H4 (cell line): ENCODE measurements at places on chromosomes 12 and 14. TPM values are rescaled to one million over a fixed set of nuclear protein-coding genes. Genes with fewer than 3 reads are reported as not detected.
A peak's percentile ranks its signal among the peaks of the same experiment; 100 is the strongest.

- DNase-seq = peak; percentile 6
These were observed 79.1 kb downstream of the TMEM117 start for GRCh38 chr12:43914923-43915468.

- no peak for DNase-seq
These were observed 72.4 kb downstream of the BICD1 start for GRCh38 chr12:32179011-32179395.

GRCh38 chr12:120988658-120989057, 10.3 kb downstream of the HNF1A start:
- no peak for DNase-seq

DNA sequence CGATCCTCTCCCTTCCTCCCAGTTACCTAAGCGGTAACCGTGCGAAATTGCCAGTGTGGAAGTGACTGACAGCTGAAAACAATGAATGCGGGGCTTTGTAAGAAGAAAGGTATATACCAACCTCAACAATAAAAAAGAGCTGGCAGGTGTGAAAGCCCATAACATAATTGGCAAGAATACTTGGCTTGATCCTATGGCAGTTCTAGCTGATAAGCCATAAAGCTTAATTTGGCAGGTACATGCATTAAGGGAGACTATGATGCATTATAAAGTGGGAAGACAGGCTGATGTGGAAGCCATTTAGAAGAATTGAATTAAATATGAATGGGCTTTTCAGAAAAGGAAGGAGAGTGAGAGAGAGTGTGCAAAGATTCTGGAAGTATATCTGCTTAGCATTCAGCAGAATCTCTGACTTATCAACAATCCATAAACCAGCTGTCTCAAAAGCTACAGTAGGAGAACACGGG, 71.3 kb downstream of the CRACR2A start:
- DNase-seq = no peak

- DNase-seq = no peak
These were observed 3.7 kb downstream of the TDG start for GRCh38 chr12:103969391-103969790.

FGF6 gene
- not detected in 2 replicates for total RNA-seq

KLC1 gene
- 75.5 and 83.8 TPM in 2 replicates for total RNA-seq

APOF gene
- not detected in 2 replicates for total RNA-seq

DNA sequence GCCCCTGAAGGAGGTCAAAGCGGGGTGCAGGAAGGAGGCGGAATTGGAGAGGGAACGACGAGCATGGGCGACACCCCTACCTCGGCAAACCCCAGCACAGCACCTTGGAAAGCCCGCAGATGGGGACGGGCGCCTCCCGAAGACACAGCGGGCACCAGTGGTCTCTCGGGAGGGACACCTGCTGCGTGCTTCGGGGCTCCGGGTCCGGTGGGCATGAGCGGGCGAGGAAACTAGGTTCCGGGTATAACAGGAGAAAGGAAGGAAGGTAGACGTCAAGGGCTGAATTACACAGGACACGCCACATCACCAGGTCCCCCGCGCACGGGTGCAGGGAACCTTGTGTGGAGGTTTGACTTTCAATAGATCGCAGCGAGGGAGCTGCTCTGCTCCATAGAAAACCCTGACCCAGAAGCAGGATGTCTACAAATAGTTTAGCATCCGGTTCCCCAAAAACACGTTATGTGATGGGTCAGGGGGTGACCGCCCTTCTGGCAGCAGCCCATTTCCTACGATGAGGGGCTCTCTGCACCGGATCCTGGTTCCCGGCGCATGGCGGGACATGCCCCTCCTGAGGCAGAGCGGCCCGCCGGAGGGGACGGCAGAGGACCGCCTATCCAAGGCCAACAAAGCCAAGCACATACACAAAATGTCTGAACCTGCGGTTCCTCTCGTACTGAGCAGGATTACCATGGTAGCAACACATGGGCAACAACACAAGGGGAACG, 196.9 kb downstream of the ALG10 start:
- no peak for DNase-seq

REP15 gene
- total RNA-seq = 0.25 TPM in 1 of 2 replicates, not detected in the other

DNA sequence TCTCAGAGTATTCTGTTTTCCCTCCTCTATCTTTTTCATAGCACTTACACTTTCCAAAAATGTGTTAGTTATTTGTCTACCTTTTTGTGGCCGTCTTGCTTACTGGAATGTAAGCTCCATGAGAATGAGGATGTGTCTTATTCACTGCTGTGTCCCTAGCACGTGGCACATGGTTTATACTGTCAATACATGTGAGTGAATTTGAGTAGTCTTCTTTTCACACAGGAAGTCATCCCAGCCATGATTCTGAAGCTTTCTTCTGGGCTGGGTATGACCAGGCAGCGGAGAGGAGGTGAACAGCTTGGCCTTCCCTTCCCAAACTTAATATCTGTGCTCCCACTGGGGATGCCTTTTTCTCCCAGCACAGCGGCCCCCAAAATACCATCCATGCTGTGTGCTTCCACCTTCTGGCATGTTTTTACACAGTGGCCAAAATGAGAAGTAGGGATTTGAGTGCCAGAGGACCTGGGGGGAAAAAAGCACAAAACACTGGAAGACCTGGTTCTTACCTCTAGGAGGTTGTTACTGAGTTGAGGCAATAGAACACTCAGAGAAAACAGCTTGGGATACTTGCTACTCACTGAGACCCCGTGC, 10.3 kb downstream of the PLEKHG3 start:
- DNase-seq = no peak

DNA sequence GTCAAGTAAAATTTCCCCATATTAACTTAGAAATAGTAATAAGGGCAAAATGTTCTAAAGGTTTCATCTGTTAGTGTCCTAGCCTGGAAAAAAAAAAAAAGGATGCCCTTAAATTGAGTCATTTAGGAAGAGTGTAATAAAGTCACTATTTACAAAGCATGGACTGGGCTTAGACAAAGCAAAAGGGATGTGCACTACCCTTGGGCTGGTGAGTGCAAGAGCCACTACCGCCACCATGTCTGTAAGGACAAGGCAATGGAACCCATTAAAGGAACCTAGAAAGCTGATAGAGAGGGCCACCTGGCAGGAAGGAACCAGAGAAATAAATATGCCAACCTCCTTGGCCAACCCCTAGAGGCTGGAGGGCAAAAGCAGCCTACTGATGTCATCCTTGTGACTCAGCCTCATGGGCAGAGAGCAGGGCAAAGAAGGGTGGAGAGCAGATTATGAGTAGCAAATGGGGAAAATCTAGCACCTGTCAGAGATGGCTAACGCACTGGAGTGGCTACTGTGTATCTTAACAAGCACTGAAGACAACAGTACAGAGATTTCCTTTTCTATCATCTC, 59.5 kb upstream of the FUT8 start:
- peak; percentile 61 for DNase-seq

DNA sequence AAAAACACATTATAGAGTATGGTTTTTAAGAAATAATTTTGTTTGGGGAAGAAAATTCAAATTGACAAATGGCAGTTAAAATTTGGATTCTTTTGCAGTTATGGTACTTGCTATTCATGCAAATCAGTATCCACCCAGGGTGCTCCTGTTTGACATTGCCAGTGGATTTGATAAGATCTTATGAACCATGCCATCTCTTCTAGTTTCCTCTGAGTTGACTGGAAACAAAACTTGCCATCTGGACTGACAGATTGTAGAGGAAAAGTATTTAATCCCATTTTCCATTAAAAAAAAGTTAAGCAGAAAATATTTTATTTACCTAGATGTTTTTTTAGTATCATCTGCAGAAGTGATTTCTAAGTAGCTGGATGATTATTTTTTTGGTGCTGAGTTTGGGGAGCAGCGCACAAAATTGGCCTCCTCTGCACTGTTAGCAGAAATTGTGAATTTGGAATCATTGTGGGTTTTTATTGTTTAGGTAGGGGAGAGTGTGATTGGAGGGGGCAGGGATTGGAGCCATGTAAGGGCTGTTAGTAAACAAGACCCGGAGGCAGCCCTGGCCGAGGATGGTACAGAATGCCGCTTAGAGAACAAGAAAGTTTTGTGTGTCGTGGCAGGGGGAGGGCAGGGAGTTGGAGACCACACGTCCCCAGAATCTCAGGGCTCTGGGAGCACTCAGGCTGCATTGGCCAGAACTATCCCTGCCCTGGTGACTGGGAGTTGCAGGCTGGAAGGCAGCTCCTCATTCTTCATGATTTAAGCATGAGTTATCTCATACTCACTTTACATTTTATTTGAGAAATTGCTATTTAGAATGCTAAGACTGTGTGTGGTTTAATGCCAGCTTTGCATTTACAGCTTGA, 56.6 kb downstream of the WDR20 start:
- DNase-seq = no peak

GRCh38 chr12:65586796-65587195, 237.5 kb upstream of the HMGA2 start:
- no peak for DNase-seq

DNA sequence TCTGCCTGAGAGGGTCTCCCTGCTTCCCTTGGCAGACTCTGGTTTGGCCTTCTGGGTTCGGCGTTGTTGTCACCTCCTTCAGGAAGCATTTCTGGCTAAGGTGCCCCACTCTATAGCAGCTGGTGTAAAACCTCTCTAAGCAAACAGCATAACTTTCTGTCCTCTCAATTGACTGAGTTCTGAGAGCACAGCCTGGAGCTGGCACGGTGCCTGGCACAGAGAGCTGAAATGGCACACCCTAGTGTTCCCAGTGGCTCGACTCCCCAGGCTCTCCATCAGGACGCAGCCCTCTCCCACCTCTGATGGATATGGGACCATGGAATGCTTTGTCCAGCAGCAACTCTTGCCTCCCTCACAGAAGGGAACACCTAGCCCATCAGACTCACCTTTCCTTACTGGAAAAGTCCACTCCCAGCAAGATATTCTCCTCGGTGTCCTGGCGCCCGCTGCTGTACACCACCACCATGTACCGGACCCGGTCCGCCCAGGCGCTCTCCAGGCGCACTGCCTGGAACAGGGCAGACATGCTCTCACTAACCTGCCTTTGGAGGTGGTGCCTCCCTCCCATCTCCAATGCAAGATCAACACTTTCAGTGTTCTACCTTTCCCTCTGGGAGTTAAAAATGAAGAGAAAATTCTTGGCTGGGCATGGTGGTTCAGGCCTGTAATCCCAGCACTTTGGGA, 40.6 kb downstream of the SSH1 start:
- DNase-seq = no peak

DNA sequence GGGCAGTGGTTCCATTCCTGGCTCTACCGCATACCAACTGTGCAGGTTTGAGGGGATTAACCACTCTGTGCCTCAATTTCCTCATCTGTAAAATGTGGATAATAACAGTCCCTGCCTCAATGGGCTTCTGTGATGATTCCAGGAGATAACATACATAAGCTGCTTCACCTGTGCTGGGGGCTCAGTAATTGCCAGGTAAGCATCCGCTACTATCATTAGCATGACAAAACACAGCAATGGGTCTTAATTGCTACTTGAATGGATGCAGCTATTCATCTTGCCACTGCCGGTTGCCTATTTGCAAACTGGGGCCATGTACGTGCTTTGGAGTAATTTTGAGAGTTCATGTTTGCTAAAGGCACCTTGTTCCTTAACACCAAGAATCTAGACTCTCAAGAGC, 132.6 kb downstream of the TMEM132D start:
- DNase-seq = no peak

DNA sequence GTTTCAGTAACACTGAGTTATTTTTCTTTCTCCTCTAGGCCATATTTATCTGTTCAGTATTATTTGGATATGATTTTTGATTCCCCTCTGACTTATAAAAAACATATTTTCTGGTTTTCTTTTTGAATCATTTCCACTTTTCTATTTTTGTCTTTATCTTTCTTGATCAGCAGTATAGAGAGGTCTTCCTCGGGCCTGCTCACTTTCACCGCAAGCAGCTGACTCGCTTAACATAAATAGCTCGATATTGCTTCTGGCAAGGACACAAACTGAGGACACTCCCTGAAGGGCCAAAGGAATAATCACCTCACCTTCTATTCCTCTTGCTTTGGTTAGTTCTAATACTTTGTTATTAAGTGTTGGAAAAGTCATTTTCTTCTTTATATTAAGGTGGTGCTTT, 25.8 kb upstream of the TRHDE start:
- no peak for DNase-seq

- DNase-seq = no peak
These were observed 107.5 kb downstream of the ADGRD1 start for GRCh38 chr12:131061041-131061806.

DNA sequence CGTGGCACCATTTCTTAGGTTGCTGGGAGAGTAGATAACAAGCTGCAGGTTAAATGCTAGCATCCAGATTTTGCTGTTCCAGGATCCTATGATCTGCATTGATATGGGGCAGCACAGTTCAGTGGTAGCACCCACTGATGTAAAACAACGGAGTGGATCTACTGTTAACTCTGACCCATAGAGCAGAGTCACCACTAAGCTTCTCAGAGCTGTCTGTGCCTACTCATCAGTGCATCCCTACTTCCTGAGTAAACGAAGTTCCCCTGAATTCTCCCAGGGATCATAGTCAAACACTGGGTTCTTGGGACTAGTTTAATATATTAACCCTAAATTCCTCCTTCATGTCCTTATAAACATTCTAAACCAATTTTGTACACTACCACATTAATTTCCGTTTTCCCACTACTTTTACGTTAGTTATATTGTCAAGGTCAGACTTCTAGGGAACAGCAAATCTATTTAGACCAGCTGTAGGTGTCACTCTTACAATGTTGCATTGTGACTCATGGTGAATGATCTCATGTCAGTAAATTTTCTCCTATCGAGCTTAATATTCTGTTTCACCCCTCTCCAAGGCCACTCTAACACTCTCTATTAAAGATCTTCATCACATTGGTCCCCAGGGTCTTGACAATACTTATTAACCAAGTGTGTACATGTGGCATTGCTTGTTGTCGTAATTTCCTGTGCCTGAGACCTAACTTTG, 10.3 kb downstream of the RERGL start:
- no peak for DNase-seq

WIF1 gene
- total RNA-seq = not detected in 2 replicates

GUCY2C gene
- not detected in 2 replicates for total RNA-seq

- no peak for DNase-seq
These were observed at the start of gene TAC3 for GRCh38 chr12:57016348-57016747. Gene TAC3 (minus strand): TSS chr12:57016529. CDS start chr12:57015797, 732 bp downstream.

DNA sequence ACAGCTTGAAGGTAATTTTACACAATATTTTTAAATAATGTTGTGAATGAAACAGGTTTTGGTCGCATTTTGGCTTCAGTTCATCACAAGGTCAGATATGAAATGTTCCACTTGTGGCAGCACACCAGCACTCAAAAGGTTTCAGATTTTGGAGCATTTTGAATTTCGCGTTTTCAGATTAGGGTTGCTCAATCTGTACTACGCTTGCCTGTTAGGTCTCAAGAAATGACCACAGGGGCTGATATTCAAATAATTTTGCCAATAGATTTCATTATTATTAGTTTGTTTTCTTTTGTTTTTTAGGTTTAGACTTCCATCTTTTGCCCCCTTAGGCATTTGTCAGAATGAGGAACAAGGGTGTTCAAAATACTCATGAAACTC, 29.8 kb downstream of the DICER1 start:
- no peak for DNase-seq

DNA sequence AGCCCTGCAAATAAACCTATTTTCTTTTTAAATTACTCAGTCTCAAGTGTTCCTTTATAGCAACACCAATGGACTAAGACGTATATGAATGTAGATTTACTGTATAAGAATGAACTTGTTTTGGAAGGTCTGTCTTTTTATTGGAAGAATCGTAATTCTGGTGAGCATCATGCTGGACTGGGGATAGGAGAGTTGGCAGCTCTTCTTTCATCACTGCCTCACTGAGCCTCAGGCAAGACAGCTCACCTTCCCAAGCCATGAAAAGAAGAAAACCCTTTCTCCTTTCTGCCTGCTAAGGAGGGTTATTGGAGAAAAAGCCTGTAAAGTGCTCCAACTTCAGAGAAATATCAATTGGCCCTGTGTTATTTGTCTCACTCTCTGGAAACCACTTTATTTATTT, 9.1 kb upstream of the RNF34 start:
- no peak for DNase-seq

- DNase-seq = no peak
These were observed 844 bp downstream of the GLTP start for GRCh38 chr12:109879351-109880042.
